ENCODE measurements at places on chromosomes 3 and 15.

DNA sequence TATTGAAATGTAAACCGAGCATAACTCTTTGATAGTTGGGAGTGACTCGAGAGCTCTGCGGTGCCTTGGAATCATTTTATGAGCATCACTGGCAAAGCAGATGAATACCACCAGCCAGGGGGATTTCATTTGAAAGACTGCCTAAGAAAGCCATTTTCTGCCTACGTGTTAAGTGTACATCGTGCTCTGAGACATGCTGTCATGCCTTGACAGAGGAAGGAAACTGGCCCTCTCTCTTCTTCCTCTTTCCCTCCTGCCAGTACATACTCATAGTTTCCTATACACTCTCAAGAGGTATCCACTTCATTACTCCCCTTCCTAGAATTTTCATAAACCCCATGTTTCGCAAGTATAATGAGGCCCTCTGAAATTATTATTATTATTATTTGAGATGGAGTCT is 8.8 kb downstream of the BCL2A1 start:
- DNase-seq, result peak; percentile 30

- DNase-seq, result no peak
Observed at GRCh38 chr3:43206632-43207031, 79.7 kb upstream of the SNRK start.

DNA sequence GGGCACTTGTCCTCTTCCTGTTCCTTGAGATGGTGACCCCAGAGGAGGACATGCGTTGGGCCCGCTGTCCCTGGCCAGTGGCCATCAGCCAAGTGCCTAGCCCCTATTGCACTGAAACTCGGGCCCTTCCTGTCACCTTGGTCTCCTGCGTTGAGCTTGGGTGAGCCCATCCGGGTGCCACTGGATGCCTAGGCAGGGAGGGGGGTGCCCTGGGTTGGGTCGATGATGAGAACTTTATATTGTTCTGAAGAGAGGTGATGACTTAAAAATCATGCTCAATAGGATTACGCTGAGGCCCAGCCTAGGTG is 221.8 kb downstream of the SNRPN start:
- no peak for DNase-seq

DNA sequence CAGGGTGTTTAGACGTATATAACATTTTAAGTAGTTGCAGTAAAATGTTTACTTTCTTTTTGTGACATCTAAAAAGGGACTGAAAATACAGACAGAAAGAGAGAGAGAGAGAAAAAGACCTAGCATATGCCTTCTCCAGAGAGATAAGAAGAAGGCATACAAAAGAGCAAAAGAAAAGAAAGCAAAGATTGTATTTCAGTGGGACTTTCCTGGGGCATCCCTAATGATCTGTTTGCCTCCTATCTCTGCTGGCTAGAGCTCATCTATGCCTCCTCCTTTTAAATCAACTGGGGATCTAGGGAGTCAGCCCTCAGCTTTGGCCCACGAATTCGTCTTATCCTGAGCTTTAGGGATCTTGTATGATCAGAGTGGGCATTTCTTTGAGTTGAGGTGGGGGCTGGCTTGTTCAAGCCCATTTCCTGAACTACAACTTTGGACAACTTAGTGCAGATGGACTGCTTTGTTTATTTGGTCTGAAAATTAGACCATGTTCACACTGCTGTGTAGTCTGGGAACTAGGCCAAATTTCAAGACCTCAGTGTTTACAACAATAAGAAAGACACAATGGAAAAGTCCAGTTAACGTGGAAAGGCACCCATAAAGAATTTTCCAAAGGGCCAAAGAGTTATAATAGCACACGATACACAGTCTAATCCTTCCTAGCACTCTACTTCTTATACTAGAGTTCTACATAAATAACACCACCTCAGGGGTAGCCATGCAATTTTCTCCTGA is 61.0 kb downstream of the ATP8B4 start:
- DNase-seq, result no peak

DNA sequence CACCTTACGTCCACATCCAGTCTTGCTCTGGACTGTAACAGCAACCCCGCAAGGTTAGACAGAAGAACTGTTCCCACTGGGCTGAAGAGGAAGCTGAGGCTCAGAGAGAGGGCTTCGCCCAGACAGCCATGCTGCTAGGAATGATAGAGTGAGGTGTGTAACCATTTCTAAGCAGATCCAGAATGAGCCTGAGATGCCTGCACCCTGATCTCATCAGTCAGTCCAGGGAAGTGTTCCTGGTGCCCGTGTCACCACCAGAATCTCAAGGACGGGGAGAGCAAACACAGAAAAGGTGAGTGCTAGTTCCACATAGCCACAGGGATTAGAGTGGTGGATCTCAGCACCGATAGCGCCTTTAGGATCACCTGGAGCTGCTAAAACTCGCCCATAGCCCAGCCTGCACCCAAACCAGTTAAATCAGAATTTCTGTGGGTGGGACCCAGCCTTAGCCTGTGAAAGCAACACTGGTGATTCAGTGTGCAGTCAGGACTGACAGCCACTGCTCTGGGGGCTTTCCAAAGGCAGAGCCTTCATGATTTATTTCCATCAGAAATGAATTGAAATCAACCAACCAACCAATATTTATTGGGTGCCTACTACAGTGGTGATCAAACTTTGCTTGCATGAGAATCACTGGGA is 12.3 kb downstream of the ISLR start:
- DNase-seq, result no peak

DNA sequence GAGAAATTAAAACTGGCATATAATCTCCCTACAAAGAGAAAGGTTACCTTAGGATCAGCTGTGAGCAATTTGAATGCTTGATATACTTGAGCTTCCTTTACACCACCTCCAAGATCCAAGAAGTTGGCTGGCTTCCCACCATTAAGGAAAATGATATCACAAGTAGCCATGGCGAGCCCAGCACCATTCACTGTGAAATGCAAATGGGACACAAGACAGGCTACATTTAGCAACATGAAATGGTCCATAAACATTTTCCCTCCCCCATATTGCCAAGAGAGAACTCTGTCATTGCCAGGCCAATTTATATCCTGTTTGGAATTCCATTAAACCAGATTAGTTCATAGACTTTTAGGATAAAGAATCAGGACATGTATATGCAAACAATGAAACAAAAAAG is 158.7 kb downstream of the SUCLG2 start:
- DNase-seq, result no peak

DNA sequence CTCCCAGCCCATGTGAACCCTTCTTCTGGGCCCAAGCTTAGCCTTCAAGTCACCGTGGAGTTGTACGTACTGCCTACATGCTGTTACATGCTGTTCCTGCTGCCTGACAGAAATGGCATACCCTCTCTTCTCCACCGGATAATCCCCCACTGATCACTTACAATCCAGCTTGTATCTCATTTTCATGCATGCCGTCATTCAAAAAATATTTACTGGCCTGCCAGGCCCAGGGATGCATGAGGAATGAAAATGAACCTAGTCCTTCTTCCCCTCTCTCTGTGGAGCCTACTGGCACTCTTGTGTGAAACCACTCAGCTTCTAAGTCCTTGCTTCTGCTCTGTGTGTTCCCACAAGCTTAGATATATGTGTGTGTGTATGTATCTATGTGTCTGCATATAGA is 60.6 kb downstream of the WNT5A start:
- no peak for DNase-seq

GRCh38 chr3:131020122-131020693 is 6.4 kb downstream of the ASTE1 start:
- peak; percentile 18 for DNase-seq

DNA sequence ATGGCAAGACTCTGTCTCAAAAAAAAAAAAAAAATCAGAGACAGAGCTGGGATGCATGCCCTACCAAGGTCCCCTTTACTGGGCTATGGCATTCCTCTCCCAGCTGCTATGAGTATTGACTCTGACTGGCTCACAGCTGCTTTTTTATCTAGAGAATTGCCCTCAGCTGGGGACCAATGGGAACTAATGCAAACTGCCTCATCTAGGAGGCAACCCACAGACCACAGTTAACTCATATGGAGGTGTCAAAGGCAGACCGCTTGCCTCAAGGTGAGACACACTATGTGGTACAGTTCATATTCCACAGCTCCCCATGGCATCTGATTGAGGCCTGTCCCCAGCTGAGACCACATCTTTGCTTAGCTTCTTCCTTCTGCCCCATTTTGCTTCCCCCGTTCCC is 183.5 kb upstream of the EOMES start:
- DNase-seq, result no peak

GRCh38 chr3:94061297-94061696 is 1.4 kb downstream of the DHFR2 start:
- no peak for DNase-seq

DNA sequence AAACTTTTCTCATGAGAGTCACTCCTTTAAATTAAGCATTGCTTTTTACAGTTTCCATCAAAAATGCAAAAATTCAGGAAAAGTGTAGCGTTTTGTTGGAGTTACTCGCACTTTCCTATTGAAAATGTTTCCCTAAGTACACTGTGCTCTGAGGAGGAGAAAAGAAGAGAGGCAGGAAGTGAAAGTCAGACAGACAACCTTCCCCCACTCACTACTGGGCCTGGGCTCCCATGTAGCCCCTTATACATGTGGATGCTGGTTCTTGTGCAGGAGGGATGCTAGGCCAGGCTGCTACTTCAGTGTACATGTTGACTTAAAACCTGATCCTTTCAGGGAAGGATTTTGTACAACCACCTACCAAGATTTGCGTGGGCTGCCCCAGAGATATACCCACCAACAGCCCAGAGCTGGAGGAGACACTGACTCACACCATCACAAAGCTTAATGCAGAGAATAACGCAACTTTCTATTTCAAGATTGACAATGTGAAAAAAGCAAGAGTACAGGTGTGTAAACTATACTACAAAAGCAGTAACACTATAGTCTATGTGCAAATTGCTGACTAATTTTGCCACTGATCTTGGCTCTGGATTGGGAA is 15.1 kb downstream of the KNG1 start:
- DNase-seq, result no peak

- DNase-seq, result no peak
Observed at GRCh38 chr3:168863561-168863960, 767.8 kb upstream of the GOLIM4 start.

DNA sequence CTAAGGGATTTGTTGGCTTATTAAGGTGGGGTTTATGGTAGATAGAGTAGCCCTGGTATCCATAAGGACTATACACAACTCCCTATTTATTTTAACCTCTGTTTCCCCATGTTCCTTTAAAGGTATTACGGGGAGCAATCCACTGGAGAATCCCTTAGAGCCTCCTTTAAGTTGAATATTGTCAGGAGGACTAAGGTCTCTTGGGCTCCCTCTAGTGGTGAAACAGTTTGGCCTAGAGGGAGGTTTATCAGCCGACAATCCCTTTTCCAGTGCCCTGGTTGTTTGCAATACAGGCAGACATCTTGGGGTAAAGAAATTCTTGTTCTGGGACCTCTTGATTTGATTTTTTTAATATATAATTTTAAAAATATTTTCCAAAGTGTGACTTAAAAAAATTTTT is 12.9 kb downstream of the OPA1 start:
- peak; percentile 58 for DNase-seq

- DNase-seq, result no peak
Observed at GRCh38 chr3:66592016-66592761, 91.4 kb upstream of the LRIG1 start.

Data from GDM1 (cell line).